ENCODE measurements at places on chromosomes 1 and 21. TPM values are rescaled to one million over a fixed set of nuclear protein-coding genes. Genes with fewer than 3 reads are reported as not detected.

CD53 gene
- total RNA-seq = not detected

OR2AK2 gene
- not detected for total RNA-seq

ID3 gene
- 78.9 TPM for total RNA-seq

TCHHL1 gene
- not detected for total RNA-seq

MAP10 gene
- 1.4 TPM for total RNA-seq

FAM72A gene
- total RNA-seq = 3.4 TPM

GNG4 gene
- not detected for total RNA-seq

CELA3A gene
- total RNA-seq = not detected

COL11A1 gene
- 5.0 TPM for total RNA-seq

OPRD1 gene
- total RNA-seq = not detected

HORMAD1 gene
- total RNA-seq = 0.16 TPM

OR6N1 gene
- not detected for total RNA-seq

RNF223 gene
- total RNA-seq = not detected

SLAMF8 gene
- total RNA-seq = not detected

LBR gene
- 17.4 TPM for total RNA-seq

CR1 gene
- not detected for total RNA-seq

UBL4B gene
- total RNA-seq = 0.09 TPM

CFAP57 gene
- total RNA-seq = 0.16 TPM

CCDC30 gene
- 0.95 TPM for total RNA-seq

SYNC gene
- total RNA-seq = 108 TPM

C1orf210 gene
- total RNA-seq = not detected

AHDC1 gene
- 6.7 TPM for total RNA-seq

CFAP45 gene
- total RNA-seq = 1.0 TPM

ILF2 gene
- 140 TPM for total RNA-seq

TNFAIP8L2 gene
- total RNA-seq = not detected

GUCA2A gene
- not detected for total RNA-seq

FCRL1 gene
- total RNA-seq = not detected

LAX1 gene
- 0.09 TPM for total RNA-seq

ETV3L gene
- not detected for total RNA-seq

TRIM45 gene
- total RNA-seq = 3.8 TPM

PRAMEF27 gene
- total RNA-seq = not detected

ADAMTS5 gene
- 5.4 TPM for total RNA-seq

MAN1C1 gene
- total RNA-seq = 4.4 TPM

KRTAP10-10 gene
- not detected for total RNA-seq

HAO2 gene
- total RNA-seq = not detected

PLXNA2 gene
- total RNA-seq = 4.1 TPM

MFSD2A gene
- total RNA-seq = 0.69 TPM

ERG gene
- under 0.01 TPM for total RNA-seq

PLPPR5 gene
- total RNA-seq = under 0.01 TPM

TGFBR3 gene
- 68.6 TPM for total RNA-seq

TIE1 gene
- 0.79 TPM for total RNA-seq

TSPAN1 gene
- total RNA-seq = not detected

DDAH1 gene
- total RNA-seq = 8.2 TPM

LCE1F gene
- total RNA-seq = not detected

TCEA3 gene
- total RNA-seq = 20.2 TPM
